AG04450 (cell line): ENCODE measurements at places on chromosomes 13 and 19.

- DNase-seq: no peak
Measured at GRCh38 chr19:3363841-3364500, 2.4 kb upstream of the NFIC start.

DNA sequence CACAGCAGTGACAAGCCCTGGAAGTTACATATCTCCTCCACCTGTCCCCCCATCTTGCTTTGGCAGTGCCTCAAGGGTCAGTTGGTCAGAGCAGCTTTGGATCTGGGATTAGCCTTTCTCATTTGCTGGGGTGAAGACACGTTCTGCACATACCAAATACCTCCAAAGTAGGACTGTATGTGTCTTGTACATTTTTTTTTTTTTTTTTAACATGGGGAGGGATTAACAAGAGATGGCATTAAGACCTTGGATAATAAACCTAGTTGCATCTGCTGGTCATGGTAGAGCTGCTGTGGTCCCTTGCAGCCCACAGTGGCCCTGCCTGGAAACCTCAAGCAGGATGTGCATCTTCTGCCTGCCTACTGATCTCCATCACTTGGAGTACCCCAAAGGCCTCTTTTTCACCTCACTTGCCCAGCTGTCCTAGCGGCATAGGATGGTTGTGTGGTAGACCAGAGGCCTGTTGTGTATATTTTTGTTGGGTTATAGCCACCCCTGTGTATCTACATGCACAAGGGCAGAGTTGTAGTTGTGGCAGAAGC, 2.5 kb downstream of the RPS19 start:
- no peak for DNase-seq

GRCh38 chr13:41554626-41555386, 97.5 kb downstream of the RGCC start:
- DNase-seq: no peak

GRCh38 chr19:13861392-13861713, 15.6 kb upstream of the NANOS3 start:
- no peak for DNase-seq

DNA sequence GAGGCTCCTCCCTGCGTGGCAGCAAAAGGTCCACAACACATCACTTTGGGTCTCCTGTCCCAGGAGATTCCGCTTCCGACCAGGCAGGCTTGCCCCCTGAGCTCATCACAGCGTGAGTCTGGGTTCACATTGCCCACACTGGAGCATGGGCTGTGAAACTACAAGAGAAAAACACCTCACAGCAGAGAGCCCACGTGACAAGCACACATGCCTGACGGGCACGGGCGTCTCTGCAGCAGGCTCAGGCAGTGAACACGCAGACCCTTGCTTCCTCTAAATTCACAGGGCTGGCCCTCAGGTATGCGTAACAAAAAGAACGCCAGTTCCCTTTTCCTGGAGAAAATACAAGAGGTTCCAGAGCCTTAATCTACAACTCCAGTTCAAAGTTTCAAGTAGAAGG, 41.9 kb downstream of the RASA3 start:
- no peak for DNase-seq

DNA sequence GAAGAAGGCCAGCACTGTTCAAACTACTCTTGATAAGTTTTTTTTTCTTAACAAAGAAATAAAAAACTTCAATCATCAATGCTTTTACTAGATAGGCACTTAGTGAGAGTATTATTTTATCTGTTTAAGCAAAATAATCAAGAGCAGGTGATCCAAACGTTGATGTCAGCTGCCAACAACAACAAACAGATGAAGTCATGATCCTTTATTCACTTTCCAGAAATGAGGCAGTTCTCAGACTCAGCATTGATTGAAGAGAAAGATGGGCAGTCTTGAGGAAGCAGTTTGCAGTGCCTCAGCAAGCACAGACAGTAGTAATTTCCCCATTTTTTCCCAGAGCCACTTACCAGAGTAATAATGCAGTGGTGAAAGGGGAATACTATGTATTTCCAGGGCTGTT, 38.4 kb upstream of the CSNK1A1L start:
- DNase-seq: no peak

DNA sequence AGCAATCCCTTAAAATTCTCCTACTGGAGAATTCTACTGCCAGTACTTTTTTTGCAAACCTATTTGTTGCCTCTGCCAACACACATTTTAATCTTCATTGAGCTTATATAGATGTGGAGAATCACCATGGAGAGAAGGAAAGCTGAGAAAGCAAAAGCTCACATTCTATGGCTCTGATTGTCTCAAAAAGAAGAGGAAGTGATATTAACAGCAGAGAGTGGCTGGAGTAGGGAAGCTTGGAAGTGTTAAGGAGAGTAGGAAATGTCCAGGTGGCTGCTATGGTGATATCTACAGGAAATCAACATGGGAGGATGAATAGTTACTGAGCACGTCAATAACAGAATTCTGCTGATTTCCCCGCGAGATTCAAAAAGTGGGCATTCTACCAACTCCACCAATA, 78.8 kb upstream of the TDRD3 start:
- no peak for DNase-seq

DNA sequence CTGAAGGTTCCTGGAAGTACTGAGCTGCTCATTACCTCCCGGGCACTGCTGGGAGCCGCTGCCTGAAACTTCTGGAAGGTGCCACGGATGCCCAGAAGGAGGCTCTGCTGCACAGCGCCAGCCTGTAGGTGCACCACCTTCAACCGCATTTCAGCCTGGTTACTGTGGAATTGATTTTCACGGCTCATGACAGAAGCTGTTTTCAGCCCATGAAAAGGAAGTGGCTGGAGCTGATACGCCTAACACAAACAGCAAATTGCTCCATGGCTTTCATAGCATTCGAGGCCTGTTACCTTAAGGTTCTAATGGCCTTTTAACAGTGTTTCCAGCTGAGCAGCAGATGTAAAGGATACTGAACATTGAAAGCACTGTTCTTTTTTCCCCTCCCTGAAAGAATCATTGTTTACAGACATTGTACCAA, 22.0 kb downstream of the GPC6 start:
- no peak for DNase-seq

- no peak for DNase-seq
Measured at GRCh38 chr19:49331616-49332055, 3.6 kb upstream of the CD37 start.

DNA sequence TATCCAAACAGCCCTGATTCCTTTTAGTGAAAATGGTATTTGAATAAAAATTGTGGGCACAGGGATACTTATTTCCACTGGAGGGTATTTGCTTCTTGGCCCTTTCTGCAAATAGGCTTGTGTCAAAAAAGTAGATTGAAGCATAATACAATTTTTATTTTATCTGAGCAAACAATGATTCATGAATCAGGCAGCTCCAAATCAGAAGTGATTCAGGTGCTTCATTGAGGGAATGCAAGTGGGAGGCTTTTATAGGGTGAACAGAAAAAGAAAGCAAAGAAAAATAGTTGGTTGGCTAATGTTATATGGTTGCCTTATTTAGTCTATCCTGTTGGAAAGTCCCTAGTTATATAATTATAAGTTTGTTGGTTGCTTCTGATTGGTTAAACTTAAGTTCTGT, 117.9 kb downstream of the ITGBL1 start:
- DNase-seq: no peak

DNA sequence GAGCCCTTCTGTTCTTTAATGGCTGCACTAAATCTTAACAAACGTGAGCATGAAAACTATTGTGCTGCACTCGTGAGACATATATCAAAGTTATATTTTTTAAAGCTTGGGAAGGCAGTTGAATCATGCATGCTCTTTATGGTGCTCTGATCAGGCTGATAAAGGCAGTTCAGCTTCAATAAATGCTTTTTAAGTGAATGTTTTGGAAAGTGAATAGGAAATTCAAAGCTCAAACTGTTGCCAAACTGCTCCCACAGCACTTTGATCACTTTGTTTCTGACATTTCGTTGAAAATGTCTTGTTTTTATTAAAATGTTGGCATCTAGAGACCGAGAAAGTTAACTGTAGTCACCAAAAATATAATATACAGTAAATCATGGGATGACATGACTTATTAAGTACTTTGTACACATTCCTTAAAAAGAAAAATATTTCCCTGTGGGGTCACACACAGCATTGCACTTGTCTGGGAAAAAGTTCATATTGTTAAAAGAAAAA, 625.7 kb upstream of the PCDH9 start:
- DNase-seq: no peak

DNA sequence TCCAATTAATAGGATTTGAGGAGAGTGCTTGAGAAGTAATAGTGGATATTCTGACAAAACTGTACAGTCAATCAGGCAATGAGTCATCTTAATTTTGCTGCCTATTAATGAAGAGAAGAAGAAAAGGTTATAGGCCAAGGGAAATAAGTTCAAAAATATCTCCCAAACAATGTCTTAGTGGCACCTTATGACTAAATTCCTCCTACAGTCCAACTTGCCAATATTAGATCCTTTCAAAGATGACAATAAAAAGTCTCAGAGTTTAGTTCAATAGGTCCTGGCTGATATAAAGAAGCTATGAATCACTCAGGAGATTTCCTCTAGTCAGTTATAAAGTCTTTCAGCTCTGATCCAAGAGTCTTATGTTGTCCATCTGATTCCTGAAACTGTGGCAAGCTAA, 27.9 kb downstream of the UGGT2 start:
- DNase-seq: no peak

- DNase-seq: peak; percentile 3
Measured at GRCh38 chr13:72839831-72840426, 58.0 kb downstream of the PIBF1 start.

DNA sequence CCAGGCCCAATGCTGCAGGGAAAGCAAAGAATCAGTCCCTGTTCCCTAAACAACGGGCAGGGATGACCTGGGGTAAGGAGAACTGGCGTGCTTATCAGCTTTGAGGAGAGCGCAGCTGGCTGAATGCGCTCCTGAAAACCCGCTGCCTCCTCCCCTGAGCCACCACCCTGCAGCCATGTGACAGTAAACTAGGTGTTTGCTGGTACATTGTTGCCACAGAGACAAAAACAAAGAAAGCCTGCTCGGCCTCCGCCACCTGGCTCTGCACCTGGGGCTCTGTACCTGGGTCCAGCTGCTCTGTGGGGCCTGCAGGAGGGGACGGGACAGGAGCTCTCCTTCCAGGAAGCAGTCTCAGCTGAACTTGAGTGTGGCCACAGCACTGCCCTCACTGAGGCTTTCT, 21.8 kb downstream of the MCF2L start:
- no peak for DNase-seq

GRCh38 chr19:14150041-14150769, 13.8 kb upstream of the ASF1B start:
- no peak for DNase-seq
